ENCODE measurements at places on chromosomes 5 and 9.

DNA sequence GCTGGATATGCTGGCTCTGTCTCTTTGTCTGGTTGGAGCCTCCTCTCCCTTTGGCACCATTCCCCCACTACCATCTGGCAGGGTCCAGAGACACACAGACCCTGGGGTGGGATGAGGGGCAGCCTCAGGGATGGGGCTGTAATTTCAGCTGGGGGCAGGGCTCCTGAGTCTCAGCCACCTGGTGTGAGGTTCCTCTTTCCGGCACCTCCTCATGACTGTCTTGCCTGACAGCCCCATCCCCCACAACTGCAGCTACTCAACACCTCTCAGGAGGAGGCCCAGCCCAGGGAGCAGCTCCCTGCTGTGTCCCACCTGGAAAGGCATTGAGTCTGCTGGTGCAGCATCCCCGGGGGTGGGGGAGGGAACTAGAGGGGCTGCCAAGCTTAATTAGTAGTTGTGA is 11.7 kb upstream of the RPS14 start:
- no peak for DNase-seq

GRCh38 chr5:44622331-44622730 is 186.4 kb upstream of the MRPS30 start:
- DNase-seq: no peak

GRCh38 chr5:139399501-139400121 is 4.3 kb downstream of the SPATA24 start:
- no peak for DNase-seq

DNA sequence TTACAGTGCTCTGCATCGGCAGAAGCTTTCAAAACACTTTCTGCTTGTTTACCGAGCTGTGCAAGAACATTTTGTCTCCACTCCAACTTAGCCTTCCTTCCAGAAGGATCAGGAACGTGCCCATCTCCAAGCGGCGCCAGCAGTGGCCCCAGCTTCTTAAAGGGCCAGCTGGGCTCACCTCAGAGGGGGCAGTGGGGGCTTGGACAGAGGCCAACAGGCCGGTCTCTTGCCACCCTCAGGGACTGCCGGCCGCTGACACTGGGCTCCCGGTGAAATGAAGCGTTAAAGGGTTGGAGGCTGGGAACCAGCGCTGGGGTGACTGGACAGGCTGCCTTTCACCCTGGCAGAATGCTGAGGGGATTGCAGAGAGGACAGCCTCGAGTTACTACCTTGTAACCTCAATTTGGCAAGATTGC is 67.0 kb upstream of the RNU6ATAC start:
- no peak for DNase-seq

DNA sequence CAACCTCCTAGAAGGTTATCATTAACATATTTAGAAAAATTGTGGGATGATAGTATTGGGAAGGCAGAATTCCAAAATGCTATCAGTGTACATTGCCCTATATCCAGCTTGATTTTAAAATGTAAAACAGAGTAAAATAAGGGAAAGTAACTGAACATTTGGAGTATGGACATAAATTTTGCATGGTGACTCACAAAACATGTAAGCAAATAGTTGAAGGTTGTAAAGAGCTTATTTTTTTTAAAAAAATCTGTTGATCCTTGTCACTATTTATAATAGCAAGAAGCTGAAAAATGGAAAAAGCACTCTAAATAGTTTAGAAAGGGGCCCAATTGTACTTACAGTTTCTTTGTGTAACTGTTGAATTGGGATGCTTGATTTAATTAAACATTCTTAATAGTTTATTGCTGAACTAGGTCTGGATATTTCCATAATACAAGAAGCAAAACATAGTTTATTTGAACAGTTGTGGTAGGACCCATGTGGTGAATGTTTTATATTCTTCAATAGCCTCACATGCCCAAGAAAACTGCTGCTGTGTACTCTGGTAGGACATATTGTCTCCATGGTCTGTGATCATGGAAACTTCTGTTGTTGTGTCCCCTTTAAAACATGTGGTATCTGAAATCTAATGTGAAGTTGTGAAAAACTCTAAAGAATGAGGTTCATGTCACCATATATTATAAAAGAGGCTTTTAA is 82.4 kb downstream of the NNT start:
- no peak for DNase-seq

DNA sequence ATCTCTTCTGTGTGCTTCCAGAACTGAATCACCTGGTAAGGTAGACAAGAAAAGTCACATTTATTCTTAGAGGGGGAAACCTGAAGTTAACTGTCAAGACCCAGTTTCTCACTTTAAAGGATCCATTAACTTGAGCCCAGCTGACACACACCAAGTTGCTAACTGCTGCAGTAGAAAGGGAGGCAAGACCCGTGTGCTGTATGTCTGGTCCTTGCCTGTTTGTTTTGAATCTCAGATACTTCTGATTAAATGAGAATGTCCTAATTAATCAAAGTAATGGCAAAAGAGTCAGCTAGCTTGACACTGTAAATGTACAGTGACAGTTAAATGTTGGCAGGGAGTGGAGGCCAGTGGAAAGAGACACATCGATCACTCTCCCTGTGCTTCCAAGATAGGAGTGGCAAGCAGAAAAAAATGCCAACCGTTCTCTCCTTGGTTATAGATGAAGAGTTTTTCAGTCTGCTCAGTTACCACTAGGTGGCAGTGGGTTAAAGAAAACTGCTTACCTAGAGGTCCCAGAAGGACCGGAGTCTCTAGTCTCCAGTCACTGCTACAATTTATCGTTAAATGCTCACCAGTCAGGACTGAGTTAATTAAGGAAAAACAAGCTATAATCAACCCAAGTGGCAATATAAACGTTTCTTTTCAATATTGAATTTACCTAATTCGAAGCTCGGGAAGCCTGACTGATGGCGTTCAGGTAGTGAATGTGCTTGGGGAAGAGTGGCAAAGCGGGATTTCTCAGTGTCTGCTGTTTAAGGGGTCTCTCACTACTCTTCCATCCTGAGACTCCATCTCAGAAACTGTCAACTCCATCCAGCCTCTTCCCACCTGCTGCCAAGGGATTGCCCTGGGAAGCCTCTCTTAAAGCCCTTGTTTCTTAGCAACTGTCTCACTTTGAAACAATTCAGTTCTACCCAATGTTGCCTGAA is 18.4 kb downstream of the LSM11 start:
- no peak for DNase-seq

- no peak for DNase-seq
Measured at GRCh38 chr5:28346696-28347095, 1308.3 kb upstream of the CDH9 start.

- no peak for DNase-seq
Measured at GRCh38 chr9:125074976-125075375, 68.4 kb downstream of the SCAI start.

- DNase-seq: no peak
Measured at GRCh38 chr9:99352826-99353225, 130.7 kb downstream of the SEC61B start.

DNA sequence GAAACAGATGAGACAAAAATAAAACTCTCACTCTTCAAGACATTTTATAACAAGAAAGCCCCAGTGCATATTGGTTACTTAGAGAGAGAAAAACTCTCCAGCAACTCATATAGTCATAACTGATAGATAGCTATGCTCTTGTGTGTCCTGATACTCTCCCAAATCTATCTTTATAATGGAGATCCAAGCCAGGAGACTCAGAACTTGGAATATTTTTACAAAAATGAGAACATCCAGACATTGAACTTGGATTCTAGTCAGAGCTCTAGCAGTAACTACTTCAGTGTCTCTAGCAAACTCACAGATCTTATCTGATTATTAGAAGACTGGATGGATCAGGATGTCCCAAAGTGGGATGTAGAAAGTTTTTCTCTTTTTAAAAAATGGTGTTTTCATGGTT is 412.7 kb upstream of the BRINP1 start:
- DNase-seq: no peak

GRCh38 chr9:108474356-108474755 is 381.4 kb downstream of the ACTL7B start:
- no peak for DNase-seq

DNA sequence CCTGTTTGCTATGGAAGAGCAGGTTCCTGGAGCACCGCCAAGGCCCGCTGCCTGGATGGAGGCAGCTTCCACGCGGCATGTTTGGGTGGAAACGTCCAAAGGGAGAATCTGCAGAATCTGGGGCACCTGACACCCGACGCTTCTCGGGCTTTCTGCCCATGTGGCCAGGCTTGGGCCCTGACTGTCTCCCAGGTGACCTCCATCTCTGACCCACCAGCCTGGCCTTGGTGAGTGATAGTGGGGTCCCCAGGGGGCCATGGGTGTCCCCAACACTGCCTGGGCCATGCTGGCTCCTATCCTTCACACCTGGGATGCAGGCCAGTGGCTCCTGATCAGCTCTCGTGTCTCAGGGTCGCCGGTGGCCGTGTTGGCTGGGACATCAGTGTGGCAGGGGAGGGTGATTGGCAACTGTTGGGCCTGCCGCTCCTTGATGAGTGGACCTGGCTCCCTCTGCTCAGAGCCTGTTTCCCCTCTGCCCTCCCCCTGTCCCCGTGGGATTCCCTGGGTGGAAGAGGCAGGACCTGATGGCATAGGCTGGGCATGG is 34.0 kb downstream of the GLT6D1 start:
- no peak for DNase-seq

GRCh38 chr5:116395631-116396203 is 178.9 kb downstream of the SEMA6A start:
- no peak for DNase-seq

GRCh38 chr5:173919443-173919842 is 31.3 kb downstream of the CPEB4 start:
- no peak for DNase-seq

GRCh38 chr9:121827251-121827967 is 176.0 kb downstream of the DAB2IP start:
- DNase-seq: no peak

GRCh38 chr5:163565492-163565891 is 60.1 kb downstream of the MAT2B start:
- DNase-seq: no peak

GRCh38 chr5:73654819-73655318 is 28.9 kb downstream of the ARHGEF28 start:
- no peak for DNase-seq

DNA sequence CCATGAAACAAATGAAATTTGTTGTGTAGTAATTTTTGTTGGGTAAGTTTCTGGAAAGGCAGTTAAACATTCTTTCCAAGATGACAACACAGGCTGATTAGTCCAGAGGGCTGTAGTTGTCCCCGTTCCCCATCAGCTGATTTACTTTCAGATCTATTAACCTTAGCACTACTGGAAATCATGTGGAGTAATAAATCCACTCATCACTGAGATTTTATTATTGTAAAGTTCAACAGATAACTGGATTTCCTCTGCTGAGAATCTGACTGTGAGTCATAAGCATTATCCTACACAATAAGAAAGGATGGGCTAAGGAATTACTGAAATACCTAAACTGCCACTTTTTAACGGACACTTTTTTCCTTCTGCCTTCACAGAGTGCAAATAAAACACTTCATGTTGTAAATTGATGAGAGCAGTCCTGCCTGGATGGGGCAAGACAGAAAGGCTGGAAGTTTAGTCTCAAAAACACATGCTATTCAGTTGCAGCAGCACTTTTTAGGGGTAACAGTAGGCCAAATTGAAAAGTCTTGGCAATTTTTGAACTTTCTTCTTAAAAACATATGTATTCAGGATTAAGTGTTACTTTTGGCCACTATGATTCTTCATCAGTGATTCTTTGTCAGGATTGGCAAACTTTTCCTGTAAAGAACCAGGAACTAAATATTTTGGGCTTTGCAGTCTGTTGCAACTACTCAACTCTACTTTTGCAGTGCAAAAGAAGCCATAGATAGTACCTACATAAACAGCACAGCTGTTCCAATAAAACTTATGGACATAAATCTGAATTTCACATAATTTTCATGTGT is 7.0 kb downstream of the STOM start:
- DNase-seq: no peak

DNA sequence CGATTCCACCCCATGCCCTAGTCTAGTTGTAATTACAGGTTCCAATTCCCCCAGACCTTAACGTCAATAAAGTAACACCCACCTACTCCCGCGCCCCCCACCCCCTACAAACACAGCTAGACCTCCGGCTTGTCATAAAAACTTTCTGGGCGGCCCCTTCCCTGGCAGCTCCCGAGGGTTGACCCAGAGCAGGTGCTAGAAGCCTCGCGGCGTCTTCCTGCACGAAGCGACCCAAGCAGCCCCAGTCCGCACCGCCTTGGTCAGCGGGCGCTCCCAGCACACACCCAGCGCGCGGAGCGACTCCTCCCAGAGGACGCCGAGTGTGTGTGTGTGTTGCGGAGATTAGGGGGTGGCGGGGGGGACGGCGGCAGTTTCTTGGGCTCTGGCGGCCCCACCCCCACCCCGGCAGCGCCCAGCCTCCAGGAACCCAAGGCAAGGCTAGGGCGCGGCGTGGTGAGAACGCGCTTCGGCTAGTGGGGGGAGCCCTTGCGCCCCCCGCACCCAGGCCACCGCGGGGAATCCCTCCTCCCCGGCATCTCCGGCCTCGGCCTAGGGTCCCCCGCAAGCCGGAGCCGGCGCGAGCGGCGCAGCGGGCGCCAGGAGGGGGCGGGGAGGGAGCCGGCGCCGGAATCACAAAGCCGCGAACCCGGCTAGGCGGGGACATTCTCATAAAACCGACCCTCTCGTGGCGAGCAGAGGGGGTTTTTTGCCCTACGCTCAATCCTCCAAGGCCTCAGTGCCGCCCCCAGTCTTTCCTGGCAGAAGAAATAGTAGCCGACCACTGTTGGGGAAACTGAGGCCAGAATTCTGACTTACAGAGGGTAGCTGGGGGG is 2.2 kb downstream of the PCDH1 start:
- DNase-seq: no peak

- no peak for DNase-seq
Measured at GRCh38 chr5:114857941-114858551, 311.7 kb downstream of the TRIM36 start.

- DNase-seq: no peak
Measured at GRCh38 chr5:84603568-84604185, 219.0 kb upstream of the EDIL3 start.

DNA sequence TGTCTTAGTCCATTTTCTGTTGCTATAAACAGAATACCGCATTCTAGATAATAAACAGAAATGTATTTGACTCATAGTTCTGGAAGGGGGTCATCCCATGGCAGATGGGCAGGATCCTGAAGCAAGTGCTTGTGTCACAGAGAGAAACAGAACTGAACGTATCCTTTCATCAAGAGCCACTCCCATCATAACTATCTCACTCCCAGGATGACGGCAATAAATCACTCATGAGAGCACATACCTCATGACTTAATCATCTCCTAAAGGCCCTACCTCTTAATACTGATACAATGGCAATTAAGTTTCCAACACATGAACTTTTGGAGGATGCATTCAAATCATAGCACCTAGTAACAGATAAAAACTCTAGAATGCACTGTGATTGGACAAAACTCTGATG is 142.9 kb downstream of the CAMK4 start:
- DNase-seq: no peak

DNA sequence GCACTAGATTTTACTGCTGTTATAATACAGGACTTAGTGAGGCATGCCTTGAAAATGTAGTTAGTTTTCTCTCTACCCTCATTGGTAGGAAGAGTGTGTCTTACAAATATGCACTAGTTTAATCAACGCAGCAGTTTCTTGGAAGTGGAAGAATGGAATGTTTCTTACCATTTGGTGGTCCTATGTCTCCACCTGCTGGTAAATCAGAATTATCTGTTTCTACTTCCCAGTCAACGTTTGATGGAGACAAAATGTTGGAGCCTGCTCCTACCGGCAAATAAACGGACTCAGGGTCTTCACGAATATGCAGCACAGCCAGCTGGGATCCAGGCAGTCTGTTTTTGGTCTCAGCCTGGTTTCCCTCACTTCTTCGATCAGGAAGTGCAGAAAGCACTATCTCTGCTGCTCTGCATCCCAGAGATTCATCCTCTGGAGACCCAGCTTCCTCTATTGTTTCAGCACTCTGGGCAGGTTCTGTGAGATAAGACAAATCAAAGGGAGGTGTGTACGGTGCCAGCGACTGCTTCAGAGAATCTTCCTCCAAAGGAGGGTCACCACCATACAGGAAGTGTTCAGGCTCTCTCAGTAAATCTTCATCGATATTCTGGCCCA is 59.5 kb upstream of the PCA3 start:
- DNase-seq: no peak
